ENCODE measurements at places on chromosomes 11 and 22.

DNA sequence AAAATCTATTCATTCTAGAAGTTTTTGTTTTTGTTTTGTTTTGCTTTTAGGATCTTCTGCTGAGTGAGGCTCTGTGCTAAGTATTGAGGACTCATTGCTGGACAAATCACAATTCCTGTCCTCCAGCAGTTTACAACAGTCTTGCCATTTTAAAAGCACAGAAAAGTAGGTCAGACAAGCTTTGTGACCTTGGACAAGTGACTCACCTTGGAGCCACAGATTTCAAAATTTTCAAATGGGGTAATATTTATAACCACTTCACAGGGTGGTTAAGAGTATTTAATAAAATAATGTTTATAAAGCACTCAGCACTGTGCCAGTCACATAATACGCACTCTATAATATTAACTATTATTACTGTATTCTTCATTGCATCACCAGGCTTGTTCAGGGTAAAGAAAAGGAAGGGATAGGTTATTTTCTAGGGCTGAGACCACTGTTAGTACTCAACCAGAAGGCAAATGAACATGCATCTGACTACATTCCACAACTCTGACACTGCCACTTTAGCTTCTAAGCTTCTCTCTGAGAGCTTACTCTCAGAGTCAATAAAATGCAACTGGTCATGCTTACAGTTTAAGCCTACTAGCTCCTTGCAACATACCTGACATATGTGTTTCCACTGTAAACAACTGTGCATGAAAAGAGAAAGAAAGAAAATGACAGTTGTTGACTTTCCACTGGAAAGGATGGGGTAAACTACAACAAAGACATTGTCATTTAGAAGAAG lies 63.2 kb upstream of the FIBIN start:
- DNase-seq = no peak

DNA sequence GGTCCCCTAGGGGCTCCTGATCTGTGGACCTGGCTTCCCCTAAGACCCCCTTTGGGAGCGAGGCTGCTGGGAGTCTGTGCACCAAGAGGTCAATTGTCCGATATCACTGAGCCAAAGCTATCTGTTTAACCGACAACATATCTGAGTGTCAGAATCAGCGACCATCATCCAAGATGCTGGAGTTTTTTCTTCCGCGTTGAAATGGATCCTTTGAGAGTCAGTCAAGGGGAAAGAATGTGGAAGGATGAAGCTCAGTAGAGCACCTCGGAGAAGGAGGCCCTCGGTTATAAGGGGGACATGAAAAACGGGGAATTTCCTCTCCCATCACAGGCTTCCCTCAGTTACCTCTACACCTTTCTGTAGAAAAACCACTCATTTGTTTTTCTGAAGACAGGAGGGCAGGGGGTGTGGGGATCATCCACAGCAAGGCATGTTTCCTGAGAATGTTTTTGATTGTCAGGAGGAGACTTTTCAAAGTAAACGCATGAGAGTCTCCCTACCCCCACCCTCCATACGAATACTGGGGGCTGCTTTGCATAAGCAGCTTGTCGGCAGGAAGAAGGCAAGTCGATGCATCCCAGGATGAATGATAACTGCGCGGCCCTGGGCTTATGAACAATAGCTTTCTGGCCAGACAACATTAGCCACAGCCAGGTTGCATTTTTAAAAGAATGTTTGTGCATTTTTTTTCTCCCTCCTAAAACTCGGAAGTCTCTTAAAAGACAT lies 37.7 kb upstream of the CCND1 start:
- DNase-seq = no peak

- no peak for DNase-seq
These were observed 86.9 kb upstream of the ANO3 start for GRCh38 chr11:26245046-26245445.

DNA sequence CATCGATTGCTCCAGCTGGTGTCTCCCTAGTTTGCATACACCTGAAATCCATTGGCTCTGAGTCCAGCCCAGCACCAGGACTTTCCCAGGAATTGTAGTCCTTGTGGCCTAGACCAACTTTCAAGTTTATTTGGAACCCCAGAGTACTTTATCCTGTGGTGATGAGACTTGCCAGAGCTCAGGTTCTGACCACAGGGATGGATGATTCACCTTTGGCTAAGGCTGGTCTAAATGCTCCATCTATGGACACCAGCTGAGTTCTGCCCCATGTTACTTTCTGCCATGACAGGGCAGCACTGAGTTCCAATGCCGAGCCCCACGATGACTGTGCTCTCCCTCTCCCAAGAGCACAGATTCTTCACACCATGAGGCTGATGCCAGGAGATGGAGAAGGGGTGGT lies 17.3 kb upstream of the INSC start:
- no peak for DNase-seq

GRCh38 chr22:19764636-19765476 lies 4.3 kb downstream of the TBX1 start:
- DNase-seq = no peak

DNA sequence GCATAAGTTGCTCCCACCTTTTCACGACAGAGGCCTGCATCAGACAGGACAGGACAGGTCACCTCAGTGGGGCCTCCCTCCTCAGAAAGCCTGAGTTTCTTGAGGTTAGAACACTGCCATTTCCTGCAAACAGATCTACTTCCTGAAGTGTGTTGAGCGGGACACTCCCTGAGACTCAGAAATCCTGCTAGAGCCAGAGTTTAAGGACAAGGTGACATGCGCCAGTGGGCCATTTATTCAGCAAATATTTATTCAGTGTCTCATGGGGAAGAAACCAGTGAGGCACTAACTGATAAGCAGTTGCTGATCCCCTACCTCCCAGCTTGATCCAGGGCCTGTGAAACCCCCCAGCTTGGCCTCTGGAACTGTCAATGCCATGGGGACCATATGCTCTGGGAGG lies 454.6 kb downstream of the SOX6 start:
- no peak for DNase-seq

DNA sequence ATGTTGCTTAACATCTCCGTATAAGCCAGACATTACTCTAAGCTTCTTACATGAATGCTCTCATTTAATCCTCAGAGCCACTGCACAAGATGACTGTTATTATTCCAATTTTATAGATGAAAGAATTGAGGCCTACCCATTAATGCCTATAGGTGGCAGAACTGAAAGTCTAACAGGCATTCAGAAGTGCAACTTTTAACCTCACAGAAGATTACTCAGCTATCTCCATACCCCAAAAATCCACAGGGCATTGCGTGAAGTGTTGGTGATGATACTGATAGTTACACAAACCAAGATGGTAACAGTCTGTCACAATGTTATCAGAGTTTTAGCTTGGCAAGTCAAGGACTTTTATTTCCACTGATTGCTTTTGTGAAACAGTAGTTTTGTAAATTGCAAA lies 130.5 kb downstream of the ARHGAP42 start:
- no peak for DNase-seq

- no peak for DNase-seq
These were observed 1.9 kb downstream of the HPS4 start for GRCh38 chr22:26481694-26482093.

- DNase-seq = no peak
These were observed 13.5 kb upstream of the EFCAB6 start for GRCh38 chr22:43825651-43826050.

DNA sequence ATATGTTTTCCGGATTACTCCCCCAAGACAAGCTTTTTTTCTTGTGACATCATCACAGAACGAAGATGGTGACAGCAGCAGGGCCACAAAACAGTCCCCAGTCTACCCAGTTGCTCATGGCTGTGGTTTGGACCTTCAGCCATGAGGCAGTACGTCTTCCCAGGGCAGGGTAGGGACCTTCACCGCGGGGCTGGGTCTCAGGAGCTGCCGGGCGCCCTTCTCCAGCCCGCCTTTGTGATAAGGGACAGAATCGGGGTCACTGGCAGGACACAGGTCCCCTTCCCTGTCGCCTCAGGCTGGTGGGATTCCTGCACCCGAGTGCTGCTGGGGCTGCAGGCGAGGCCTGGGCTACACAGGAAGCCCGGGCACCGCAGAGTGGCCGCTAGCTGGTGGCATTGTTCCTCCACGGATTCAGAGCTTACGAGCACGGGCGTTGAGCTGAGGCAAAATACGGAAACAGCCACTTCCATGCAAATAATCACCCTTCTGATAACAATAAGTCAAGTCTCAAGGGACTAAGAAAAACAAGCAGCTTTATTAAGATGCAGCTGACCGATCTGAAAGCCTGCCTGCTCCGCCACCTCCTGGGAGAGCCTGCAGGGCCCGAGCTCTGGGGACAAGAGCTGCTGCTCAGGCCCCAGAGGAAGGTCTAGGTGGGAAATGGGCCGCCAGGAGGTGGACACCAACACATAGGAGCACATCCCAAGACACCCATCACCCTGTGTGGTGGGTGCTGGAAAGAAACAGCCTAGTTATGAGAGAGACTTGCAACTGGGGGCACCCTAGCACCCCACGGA lies 12.3 kb downstream of the TBX1 start:
- DNase-seq = no peak

DNA sequence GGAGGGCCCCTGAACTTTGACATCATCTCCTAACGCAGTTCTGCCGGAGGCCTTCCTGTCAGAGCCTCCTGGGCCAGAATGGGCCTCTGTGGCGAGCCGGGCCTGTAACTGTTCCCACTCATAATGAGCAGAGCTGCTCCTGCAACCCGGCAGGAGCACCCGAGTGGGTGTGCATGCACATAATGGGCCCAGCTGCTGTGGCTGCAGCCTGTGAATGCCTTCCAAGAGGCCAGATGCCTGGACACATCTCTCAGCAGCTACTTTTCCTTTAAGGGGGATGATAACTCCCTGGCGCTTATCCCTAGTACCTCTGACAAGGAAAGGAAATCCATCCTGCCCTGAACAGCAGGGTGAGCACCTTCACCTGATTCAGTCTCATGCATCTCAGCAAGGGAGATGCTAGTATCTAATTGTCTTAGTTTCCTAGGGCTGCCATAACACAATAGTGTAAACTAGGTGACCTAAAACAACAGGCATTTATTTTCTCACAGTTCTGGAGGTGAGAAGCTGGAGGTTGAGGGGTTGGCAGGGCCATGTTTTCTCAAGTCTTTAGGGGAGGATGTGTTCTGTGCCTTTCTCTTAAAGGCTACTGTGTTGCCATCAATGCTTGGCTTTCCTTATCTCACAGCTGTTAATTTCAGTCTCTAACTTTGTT lies 120.5 kb downstream of the TEAD1 start:
- no peak for DNase-seq

- peak; percentile 77 for DNase-seq
These were observed 32.5 kb downstream of the PLEKHA7 start for GRCh38 chr11:16981651-16982194.

GRCh38 chr22:35883031-35883620 lies 145.5 kb downstream of the RBFOX2 start:
- no peak for DNase-seq

- DNase-seq = no peak
These were observed 13.7 kb downstream of the MS4A13 start for GRCh38 chr11:60528934-60529333.

DNA sequence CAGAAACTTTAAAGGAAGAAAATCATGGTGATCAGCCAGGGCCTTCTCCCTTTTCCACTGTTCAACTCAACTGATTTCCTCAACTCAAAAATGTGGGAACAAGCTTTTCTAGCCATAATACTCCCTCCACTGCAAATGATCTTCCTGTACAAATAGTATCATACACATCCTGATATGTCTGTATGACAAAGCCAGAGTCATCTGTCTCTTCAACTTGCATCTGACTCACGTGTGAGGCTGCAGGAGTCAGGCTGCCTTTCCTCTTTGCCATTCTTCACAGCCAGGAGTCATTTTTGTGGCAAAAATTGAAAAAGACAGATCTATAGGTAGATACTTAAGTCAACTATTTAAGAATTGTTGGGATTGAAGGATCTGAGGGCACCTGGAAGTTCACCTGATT lies 13.3 kb downstream of the PATZ1 start:
- no peak for DNase-seq

DNA sequence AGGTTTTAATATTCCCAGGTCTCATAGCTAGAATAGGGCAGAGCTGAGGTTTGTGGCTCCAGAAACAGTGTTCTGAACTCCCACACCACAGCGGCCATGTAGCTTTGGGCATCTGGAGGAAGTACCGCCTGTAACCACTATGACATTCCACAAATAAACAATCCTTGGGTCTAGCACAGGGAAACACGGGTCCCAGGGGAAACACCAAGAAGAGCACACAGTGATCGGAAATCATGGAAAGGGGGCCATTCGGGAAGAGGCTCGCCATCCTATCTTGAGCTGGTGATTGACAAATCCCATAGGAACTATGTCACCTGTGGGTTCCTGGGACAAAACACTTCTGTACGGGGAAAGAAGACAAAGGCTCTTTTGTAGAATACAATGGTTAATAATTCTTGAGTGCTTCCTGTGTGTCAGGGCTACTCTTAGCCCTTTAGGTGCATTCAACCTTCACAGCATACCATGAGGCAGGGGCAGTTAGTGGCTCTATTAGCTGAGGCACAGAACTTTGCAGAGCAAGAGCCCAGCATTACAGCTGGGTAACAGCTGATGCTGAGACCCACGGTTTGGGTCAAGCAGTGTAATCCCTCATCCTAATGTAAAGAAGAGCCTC lies 514.2 kb downstream of the NTM start:
- no peak for DNase-seq

DNA sequence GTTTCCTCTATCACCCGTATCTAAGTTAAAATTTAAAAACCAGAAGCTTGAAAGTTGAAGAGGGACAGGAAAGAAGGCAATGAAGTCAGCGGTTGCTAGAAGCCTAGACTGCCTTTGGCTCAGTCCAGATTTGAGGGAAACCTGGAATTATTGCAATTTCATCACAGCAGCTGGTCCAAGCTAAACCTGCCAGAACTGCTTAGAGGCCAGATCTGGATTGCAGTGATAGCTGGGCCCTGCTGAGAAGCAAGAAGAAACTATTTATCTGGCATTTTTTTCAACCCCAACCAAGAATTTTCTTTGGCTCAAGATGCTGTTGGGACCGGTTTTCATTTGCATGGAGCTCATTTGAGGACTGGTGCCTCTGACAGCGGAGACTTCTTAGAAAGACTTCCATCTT lies 121.5 kb upstream of the TEAD1 start:
- DNase-seq = no peak

DNA sequence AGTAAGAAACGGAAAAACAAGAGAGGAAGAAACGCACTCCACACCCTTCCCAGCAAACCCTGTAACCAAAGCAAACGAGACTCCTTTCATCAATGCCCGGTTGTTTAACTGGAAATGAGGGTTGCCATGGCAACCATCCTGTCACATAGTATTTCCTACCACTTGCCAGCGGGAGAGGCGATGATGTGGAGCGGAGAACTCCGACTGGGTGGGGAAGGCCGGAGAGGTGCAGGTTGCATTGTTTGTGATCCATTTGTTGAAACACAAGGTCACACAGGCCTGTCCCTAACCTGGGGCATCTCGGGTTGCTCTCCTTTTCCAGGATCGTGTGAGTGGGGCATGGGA lies 609.9 kb downstream of the BUD13 start:
- no peak for DNase-seq

DNA sequence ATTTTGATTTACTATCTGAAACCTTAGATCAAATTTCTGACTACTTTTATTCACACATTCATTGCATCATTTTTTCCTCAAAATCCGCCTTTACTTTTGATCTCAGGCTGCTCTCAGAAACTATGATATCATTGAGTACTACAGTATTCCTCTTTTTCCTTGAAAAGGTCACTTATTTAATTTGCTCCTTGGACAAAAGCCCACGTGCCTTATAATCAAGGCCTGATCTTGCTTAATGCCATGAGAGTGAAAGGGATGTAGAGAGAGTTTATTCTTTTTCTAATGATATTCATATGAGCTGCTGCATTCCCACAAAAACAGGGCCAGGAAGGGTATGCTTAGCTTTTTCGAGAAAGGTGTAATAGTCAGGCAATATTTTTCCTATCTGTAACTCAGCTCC lies 327.0 kb downstream of the ETS1 start:
- DNase-seq = no peak

Measured in NCI-H1048 (cell line).